ENCODE measurements at places on chromosomes 1 and 21. TPM values are rescaled to one million over a fixed set of nuclear protein-coding genes. Genes with fewer than 3 reads are reported as not detected.

- DNase-seq = no peak
- no peaks in the 10 kb centered on the region for H3K4me1 ChIP-seq
- H3K27me3 ChIP-seq = peaks cover 9% of the 10 kb centered on the region
Observed at GRCh38 chr21:45719177-45719802, 75.8 kb downstream of the PCBP3 start.

- no peak overlapping the region for H3K4me3 ChIP-seq
- peaks cover 33% of the 10 kb centered on the region for H3K4me1 ChIP-seq
- H3K27ac ChIP-seq = no peak overlapping the region
- no peaks in the 10 kb centered on the region for H3K27me3 ChIP-seq
- DNase-seq = no peak
- H3K36me3 ChIP-seq = no peaks in the 10 kb centered on the region
Observed at GRCh38 chr21:34548781-34549376, 36.9 kb upstream of the KCNE1 start.

DNA sequence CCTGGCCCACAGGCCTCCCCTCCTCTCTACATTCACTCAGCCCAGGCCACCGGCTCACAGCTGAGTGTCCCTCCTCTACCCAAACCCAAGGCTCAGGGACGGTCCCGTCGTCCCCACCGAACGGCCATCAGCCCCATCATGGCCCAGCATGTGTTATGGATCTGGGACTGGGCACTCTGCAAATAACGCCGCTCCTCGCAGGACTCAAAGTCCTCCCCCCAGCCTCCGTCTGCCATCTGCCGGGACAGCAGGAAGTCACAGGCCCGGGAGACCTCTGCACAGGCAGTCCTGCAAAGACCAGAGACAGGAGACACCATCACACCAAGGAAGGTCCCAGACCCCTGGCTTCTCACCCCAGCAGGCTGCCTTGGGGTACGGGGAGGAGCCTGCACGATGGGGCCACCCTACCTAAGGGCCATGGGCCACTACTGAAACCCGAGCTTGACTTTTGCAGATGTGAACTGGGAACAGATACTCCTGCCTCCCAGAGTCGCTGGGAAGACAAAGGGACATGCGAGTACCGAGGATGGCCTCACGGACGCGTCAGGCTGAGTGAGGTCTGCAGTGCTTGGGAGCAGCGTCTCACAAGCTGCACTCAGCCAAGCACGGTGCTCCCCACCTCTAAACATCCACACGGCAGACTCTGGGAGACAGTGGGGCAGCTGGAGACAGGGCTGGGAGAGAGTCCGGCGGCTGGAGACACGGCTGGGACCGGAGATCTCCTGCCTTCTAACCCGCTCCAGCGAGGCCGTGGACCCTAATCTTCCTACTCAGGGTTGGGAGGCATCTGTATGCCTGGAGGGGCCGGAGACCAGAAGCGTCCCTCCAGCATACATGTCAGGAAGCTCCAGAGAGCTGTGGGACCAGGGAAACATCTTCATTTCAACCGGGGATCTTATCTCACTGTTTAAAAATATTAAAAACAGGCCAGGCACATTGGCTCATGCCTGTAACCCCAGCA, 10.4 kb upstream of the SPATC1L start:
- H3K36me3 ChIP-seq = peaks cover 71% of the 10 kb centered on the region
- no peak for DNase-seq
- no peaks in the 10 kb centered on the region for H3K27me3 ChIP-seq
- H3K4me1 ChIP-seq = no peaks in the 10 kb centered on the region

- no peak overlapping the region for H3K4me3 ChIP-seq
- H3K36me3 ChIP-seq = peaks cover 56% of the 10 kb centered on the region
- DNase-seq = no peak
- H3K4me1 ChIP-seq = no peaks in the 10 kb centered on the region
Observed at GRCh38 chr1:155729031-155729898, 40.4 kb downstream of the DAP3 start.

GRCh38 chr21:16534408-16535101, 804.8 kb downstream of the USP25 start:
- DNase-seq = no peak
- H3K4me3 ChIP-seq = no peak overlapping the region
- no peak overlapping the region for H3K27ac ChIP-seq
- H3K36me3 ChIP-seq = no peaks in the 10 kb centered on the region

GRCh38 chr1:67493148-67493547, 62.9 kb upstream of the SERBP1 start:
- no peak for DNase-seq
- no peaks in the 10 kb centered on the region for H3K36me3 ChIP-seq
- H3K4me3 ChIP-seq = no peak overlapping the region
- no peaks in the 10 kb centered on the region for H3K4me1 ChIP-seq
- peaks cover 2% of the 10 kb centered on the region for H3K27me3 ChIP-seq

- no peaks in the 10 kb centered on the region for H3K4me1 ChIP-seq
- peaks cover 15% of the 10 kb centered on the region for H3K27me3 ChIP-seq
- no peak overlapping the region for H3K4me3 ChIP-seq
Observed at GRCh38 chr1:29648026-29648425, 411.7 kb downstream of the PTPRU start.

GRCh38 chr21:28615276-28615675, 377.4 kb downstream of the LTN1 start:
- DNase-seq = no peak
- H3K36me3 ChIP-seq = no peaks in the 10 kb centered on the region
- no peak overlapping the region for H3K27ac ChIP-seq
- H3K4me3 ChIP-seq = no peak overlapping the region

DNA sequence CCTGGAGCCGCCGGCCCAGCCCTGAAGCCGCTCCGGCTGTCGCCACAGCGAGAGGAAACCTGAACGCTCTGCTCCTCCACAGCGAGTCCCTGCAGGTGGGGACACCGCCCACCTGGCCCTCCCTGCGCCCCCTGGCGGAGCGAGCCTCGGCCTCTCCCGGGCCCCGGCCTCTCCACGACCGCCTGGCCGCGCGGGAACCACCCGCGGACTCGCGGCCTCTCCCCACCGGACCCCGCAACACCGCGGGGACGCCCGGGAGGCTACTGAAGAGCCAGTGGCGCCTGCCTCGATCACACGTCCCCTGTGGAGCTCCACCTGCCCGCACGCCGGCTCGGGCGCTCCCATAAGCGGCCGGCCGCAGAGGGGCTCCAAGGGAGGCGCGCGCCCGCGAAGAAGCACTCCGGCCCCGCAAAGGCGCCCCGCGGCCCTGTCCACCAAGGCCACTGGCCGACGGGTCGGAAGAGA, 109.6 kb downstream of the KCNN3 start:
- no peaks in the 10 kb centered on the region for H3K36me3 ChIP-seq
- H3K4me3 ChIP-seq = no peak overlapping the region
- no peak overlapping the region for H3K27ac ChIP-seq
- H3K4me1 ChIP-seq = no peaks in the 10 kb centered on the region

DNA sequence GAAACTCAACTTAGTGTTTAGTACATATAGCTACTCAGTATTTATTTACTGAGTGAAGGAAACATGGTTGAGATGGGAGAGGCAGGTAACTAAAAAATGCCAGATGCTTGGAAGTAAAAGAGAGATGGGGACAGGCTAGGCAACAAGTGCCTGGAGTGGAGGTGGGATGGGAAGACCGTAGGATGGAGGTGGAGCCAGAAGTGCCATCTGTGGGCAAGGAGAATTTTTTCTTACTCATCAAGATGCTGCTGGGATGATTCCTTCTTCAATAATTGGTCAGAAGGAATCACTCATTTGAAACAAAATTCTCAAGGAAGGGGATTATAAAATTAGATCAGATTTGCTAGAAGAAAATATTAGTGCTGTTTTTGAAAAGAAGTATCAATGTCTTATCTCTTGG, 72.9 kb downstream of the IFI44 start:
- peaks cover 2% of the 10 kb centered on the region for H3K27me3 ChIP-seq
- no peak overlapping the region for H3K27ac ChIP-seq
- no peaks in the 10 kb centered on the region for H3K36me3 ChIP-seq
- no peak overlapping the region for H3K4me3 ChIP-seq
- no peak for DNase-seq
- H3K4me1 ChIP-seq = no peaks in the 10 kb centered on the region

DNA sequence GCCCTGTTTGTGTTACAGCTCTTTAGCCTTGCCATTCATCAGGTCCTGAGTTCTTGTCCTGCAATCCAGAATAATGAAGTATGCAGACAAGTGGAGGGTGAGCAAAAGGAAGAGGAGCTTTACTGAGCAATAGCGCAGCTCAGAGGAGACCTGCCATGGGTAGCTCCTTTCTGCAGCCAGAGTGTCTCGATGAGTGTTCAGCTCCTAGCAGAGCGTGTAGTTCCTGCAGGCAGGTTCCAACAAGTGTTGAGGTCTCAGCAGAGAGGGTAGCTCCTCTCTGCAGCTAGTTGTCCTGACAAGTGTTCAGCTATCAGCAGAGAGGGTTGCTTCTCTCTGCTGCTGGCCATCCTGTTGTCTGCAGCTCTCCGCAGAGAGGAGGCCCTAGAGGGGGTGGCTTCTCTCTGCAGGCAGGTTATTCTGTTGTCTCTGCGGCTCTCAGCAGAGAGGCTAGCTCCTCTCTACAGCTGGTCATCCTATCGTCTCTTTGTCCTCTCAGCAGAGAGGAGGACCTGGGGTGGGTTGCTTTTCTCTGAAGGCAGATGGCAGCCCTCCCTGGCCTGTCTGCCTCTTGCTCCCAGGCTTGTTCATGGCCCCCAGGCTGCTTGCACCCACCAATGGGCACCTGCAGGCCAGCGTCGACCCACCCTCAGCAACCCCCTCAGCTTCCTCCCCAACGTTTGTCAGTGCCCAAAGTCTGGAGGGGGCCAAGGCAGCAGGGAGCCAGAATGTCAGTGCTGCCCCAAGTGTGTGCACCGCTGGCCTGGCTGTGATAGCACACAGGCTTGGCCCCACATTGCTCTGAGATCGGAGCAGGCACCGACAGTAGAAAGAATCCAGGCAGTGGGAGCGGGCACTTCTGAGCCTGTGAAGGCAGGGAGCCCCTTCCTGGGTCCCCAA, 112.5 kb upstream of the RUNX3 start:
- no peak overlapping the region for H3K27ac ChIP-seq
- DNase-seq = no peak

DNA sequence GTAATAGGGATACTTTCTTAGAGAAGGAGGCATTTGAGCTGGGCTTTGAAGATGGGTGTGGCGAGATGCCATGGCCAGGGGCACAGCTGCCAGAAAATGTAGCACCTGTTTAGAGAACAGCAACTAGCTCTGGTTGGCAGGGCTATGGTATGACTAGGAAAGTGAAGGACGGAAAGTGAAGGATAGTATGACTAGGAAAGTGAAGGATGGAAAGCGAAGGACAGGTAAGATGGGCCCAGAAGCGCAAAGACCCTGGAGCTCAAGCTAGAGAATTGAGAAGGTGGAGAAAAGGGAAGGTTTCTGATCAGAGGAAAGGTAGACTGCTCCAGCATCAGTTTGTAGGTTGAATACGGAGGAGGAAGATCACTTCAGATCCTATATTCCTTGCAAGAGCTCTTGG, 205.4 kb downstream of the SLC35F3 start:
- H3K36me3 ChIP-seq = no peaks in the 10 kb centered on the region
- no peak overlapping the region for H3K4me3 ChIP-seq
- no peak overlapping the region for H3K27ac ChIP-seq
- no peak for DNase-seq
- peaks cover 2% of the 10 kb centered on the region for H3K27me3 ChIP-seq
- peaks cover 2% of the 10 kb centered on the region for H3K4me1 ChIP-seq

- peaks cover 16% of the 10 kb centered on the region for H3K27me3 ChIP-seq
- H3K27ac ChIP-seq = no peak overlapping the region
- H3K36me3 ChIP-seq = no peaks in the 10 kb centered on the region
- no peak for DNase-seq
- no peaks in the 10 kb centered on the region for H3K4me1 ChIP-seq
- H3K4me3 ChIP-seq = no peak overlapping the region
Observed at GRCh38 chr1:162142968-162143367, 73.5 kb downstream of the NOS1AP start.

- DNase-seq = no peak
- no peaks in the 10 kb centered on the region for H3K4me1 ChIP-seq
- H3K27ac ChIP-seq = no peak overlapping the region
- H3K36me3 ChIP-seq = no peaks in the 10 kb centered on the region
Observed at GRCh38 chr1:166307261-166308188, 140.7 kb upstream of the FAM78B start.

GRCh38 chr1:38179483-38179882, 132.9 kb upstream of the POU3F1 start:
- DNase-seq = no peak
- peaks cover 7% of the 10 kb centered on the region for H3K4me1 ChIP-seq
- H3K36me3 ChIP-seq = no peaks in the 10 kb centered on the region
- H3K27ac ChIP-seq = no peak overlapping the region

DNA sequence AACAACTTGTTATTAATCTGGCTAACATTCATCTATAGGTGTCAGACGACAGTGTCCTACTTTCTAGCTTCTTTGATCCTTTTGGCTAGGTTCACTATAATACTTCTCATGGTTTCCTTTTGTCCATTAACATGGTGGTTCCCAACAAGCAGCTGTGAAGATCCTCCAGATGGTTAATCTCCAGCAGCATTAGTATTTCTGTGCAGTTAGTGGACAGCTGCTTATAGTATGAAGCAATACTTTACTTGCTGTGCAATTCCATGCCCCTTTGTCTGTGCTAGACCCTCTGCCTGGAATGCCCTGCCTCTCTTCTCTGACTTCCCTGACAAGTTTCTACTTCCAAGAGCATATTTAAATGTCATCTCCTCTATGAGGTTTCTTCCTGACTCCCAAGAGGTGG, 41.7 kb upstream of the ARHGAP29 start:
- H3K27ac ChIP-seq = no peak overlapping the region
- no peak overlapping the region for H3K4me3 ChIP-seq
- H3K4me1 ChIP-seq = no peaks in the 10 kb centered on the region
- no peaks in the 10 kb centered on the region for H3K36me3 ChIP-seq
- DNase-seq = no peak
- peaks cover 7% of the 10 kb centered on the region for H3K27me3 ChIP-seq

DNA sequence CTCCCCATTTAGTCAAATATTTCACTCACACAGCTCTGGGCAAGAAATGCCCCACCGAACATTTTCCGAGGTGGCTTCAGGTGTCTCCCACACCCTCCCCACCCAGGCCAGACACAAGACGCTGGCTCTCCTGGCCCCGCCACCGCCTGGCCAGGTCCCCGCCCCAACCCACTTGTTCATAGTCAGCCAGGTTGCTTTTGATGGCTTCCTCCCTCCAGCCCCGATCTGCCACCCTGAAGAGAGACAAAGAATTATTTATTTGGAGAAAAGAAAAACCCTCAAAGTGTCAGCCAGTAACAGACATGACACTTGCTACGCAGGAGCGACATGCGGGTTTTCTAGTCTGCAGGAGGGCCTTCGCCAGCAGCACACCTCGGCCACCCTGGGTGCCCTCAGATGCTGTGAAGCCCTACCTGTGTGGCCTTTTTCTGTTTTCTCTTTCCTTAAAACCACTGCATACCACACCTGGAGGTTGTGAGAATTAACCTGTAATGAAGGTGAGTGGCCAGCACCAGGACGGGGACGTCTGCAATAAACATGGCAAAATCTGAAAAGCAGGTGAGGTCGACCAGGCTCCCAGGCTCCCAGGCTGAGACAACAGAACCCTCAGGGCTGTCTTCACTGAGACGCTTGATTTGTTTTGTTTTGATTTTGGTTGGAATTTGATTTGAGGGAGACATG, 27.2 kb downstream of the SSBP3 start:
- H3K27me3 ChIP-seq = no peaks in the 10 kb centered on the region
- H3K4me3 ChIP-seq = no peak overlapping the region
- H3K27ac ChIP-seq = no peak overlapping the region
- peaks cover 44% of the 10 kb centered on the region for H3K4me1 ChIP-seq
- H3K36me3 ChIP-seq = peaks cover 4% of the 10 kb centered on the region
- no peak for DNase-seq

Gene TTC3
- 69.8 TPM for total RNA-seq

Gene NKAIN1
- total RNA-seq = not detected

Gene CFHR3
- total RNA-seq = not detected

Gene CYP4A22
- total RNA-seq = not detected

Gene TRAPPC3
- 48.5 TPM for total RNA-seq

Gene PLA2G4A
- not detected for total RNA-seq

Gene CDC42BPA
- 0.64 TPM for total RNA-seq

Gene GIPC2
- not detected for total RNA-seq

Gene SEC16B
- not detected for total RNA-seq

Gene PROX1
- 1.00 TPM for total RNA-seq

Gene DDAH1
- 0.07 TPM for total RNA-seq

Gene ESPN
- not detected for total RNA-seq

Gene LRRN2
- total RNA-seq = not detected

Gene REN
- not detected for total RNA-seq

All from activated B cell treated with CpG ODN at 0.5 μM for 24 hours (primary cell).